ENCODE measurements at places on chromosomes 5 and 9. TPM values are rescaled to one million over a fixed set of nuclear protein-coding genes. Genes with fewer than 3 reads are reported as not detected.

Gene TAF11L5
- not detected for total RNA-seq

Gene LCN9
- total RNA-seq: not detected

Gene ADAMTS13
- 1.4 TPM for total RNA-seq

Gene PPP3R2
- not detected for total RNA-seq

Gene SOX30
- not detected for total RNA-seq

Gene TNFSF8
- total RNA-seq: not detected

Gene PCDHGC5
- 1.2 TPM for total RNA-seq

Gene MEGF10
- 0.21 TPM for total RNA-seq

Gene SH3GL2
- total RNA-seq: not detected

Gene PTGDS
- not detected for total RNA-seq

All from endothelial cell of umbilical vein (primary cell).